Activated CD4-positive, alpha-beta memory T cell treated with anti-CD3 and anti-CD28 coated beads, Interleukin-2, amount 10 ng/mL, durations not matched to agents 7 days and 5 days (primary cell): ENCODE measurements at places on chromosomes 7 and 10. TPM values are rescaled to one million over a fixed set of nuclear protein-coding genes. Genes with fewer than 3 reads are reported as not detected.

DNA sequence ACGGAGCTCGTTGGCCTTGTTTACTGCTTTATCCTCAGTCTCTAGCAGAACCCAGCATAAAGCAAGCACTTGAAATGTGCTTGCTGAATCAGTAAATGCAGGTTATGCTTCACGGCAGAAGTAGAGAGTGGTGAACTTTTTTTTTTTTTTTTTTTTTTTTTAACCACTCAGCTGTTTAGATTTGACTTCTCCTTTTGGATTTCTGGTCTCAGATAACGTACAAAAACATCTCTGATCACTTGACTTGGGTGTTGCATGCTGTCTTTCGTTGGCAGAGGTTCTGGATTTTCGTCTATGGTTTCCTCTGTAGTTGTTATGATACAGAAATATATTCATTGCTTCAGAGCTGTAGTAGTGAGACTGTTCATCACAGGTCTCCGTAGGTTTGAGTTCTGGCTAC lies 242.5 kb upstream of the HABP2 start:
- H3K27ac ChIP-seq: no peak overlapping the region
- H3K27me3 ChIP-seq: no peaks in the 10 kb centered on the region
- H3K4me1 ChIP-seq: no peaks in the 10 kb centered on the region
- no peak overlapping the region for H3K4me3 ChIP-seq
- H3K36me3 ChIP-seq: no peaks in the 10 kb centered on the region

DNA sequence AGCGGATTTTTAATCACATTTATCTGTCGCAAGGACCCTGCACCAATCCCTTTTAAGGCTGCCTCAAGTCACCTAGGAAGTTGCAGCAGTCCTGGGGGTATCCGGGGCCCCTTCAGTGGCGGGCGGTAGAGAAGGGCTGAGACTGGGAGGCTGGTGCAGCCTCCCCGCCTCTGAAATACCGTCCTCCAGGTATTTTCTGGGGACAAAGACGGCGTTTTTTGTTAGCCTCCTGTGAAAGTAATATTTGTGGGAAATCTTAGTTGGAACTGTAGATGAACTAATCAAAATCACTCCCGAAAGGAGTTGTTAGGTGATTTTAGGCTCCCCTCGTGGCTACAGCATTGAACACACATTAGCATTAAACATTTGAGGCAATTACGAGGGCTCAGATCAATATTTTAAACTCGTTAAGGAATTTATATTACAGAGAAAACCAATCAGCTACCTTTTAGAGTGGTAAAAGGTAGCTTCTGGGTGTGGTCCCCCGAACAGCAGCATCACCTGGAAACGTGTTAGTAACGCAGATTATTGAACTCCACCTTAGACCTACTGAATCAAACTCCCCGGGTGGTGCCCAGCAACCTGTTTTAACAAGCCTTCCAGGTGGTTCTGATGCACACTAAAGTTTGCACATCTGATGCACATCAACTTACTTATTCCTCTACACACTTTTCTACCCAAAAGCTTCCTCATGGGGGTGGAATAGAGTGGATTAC lies 530 bp upstream of the ANXA7 start:
- H3K27ac ChIP-seq: peak overlapping the region; percentile 63
- H3K27me3 ChIP-seq: peaks cover 3% of the 10 kb centered on the region
- H3K4me1 ChIP-seq: peaks cover 46% of the 10 kb centered on the region
- no peak for DNase-seq
- peak overlapping the region; percentile 84 for H3K4me3 ChIP-seq
- H3K36me3 ChIP-seq: peaks cover 15% of the 10 kb centered on the region

DNA sequence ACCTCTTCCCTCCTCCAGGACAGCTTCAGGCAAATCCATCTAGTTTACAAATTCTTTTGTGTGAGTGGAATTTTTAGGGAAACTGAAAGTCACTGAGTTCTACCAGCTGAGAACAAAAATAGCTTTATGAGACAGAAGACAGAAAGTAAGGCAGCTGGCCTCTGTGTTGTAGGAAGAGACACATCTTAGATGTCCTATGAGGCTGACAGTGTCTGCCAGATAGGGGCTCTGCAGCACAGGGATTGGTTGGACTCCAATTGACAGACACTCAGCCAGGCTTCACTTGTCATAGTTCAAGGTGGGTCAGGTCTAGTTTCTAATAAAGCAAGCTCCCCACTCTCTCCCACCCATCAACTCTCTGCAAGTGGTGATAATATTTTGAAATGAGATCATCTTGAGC lies 574.9 kb downstream of the CCSER2 start:
- no peak for DNase-seq
- H3K4me1 ChIP-seq: no peaks in the 10 kb centered on the region
- H3K27me3 ChIP-seq: no peaks in the 10 kb centered on the region
- no peaks in the 10 kb centered on the region for H3K36me3 ChIP-seq

DNA sequence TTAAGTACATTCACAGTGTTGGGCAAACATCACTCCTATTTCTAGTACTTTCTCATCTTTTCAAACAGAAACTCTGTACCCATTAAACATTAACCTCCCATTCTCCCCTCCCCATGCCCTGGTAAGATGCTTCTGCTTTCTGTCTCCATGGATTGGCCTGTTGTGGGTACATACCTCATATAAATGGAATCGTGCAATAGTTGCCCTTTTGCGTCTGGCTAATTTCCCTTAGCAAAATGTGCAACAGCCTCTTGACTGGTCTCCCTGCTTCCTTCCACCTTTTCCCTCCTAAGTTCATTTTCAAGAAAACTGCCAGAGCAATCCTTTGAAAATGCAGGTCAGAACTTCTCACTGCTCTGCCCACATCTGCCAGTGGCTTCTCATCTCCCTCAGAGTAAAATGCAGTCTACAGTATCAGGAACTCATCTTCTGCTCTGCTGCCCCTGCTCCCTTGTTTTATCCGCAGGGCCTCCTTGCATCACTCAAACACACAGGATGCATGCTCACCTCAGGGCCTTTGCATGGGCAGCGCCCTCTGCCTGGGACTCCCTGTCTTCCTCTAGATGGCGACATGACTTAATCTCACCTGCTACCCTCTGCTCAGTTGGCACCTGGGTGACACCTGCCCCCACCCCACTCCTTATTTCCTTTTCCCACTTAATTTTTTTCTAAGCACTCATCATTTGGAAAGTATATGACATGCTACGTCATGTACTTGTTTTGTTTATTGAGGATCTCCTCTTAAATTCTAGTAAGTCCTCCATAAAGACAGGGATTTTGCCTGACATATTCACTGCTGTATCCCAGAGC lies 44.3 kb upstream of the ECHDC3 start:
- H3K27me3 ChIP-seq: peaks cover 30% of the 10 kb centered on the region
- H3K4me1 ChIP-seq: no peaks in the 10 kb centered on the region
- no peaks in the 10 kb centered on the region for H3K36me3 ChIP-seq
- no peak overlapping the region for H3K4me3 ChIP-seq
- H3K27ac ChIP-seq: no peak overlapping the region
- DNase-seq: peak; percentile 35

DNA sequence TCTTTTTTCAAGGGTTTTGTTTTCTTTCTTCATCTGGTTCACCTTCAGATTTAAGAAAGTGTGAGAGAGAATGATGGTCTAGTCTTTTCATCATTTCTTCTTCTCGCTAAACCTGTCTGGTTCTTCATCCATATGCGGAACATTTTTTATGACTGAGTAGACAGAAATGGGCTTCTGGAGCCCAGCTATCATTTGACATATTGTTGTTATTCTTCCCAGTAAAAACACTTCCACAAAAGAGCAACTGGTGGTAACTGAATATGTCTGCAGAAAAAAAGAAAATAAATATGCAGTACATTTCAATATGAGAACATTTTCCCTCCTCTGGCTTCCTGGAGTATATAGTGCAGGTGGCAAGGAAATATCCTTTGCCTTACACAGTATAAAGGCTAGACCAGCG lies 209.5 kb downstream of the JCAD start:
- H3K4me1 ChIP-seq: peaks cover 5% of the 10 kb centered on the region
- no peak for DNase-seq
- H3K27ac ChIP-seq: no peak overlapping the region
- peaks cover 11% of the 10 kb centered on the region for H3K27me3 ChIP-seq

DNA sequence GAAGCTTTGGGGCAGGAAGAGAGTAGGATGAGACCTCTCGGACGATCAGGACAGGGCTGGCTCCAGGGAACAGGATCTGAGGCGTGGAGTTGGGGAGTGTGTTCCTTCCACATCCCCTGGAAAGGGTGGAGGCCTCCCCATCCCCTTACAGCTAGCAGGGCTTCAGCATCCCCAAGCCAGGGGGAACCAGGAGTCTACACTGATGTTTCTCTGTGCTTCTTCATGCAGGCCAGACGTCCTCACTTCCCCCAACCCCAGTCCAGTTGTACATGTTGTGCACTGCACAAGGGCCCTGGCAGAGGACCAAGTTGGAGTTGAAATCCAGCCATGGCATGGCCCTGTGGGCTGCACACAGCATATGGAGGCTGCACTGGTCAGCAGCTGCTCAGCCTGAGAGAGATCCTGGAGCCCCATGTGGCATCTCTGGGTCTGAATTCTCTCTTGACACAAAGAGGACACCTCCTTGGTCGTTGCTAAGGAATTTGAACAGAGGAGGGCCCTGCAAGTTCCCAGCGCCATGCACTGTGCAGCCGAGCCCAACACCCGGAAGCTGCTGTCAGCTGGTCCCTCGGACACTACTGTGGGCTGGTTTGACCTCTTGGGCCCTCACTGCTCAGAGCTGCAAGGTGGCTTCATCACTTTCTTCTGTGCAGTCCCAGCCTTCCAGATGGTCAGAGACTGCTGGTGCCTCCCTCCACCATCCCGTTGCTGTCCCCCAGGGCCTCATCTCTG lies 181.1 kb downstream of the DNAJB6 start:
- peak; percentile 15 for DNase-seq
- no peak overlapping the region for H3K27ac ChIP-seq
- no peaks in the 10 kb centered on the region for H3K4me1 ChIP-seq
- no peaks in the 10 kb centered on the region for H3K36me3 ChIP-seq
- H3K4me3 ChIP-seq: no peak overlapping the region

- H3K36me3 ChIP-seq: peaks cover 4% of the 10 kb centered on the region
- H3K4me3 ChIP-seq: peak overlapping the region; percentile 76
- peak overlapping the region; percentile 95 for H3K27ac ChIP-seq
- DNase-seq: no peak
- H3K4me1 ChIP-seq: peaks cover 27% of the 10 kb centered on the region
Measured at GRCh38 chr10:22228167-22228938, 10.5 kb upstream of the EBLN1 start.

- H3K36me3 ChIP-seq: no peaks in the 10 kb centered on the region
- no peak overlapping the region for H3K27ac ChIP-seq
- H3K27me3 ChIP-seq: no peaks in the 10 kb centered on the region
- H3K4me1 ChIP-seq: no peaks in the 10 kb centered on the region
Measured at GRCh38 chr7:48454750-48455192, 283.5 kb downstream of the ABCA13 start.

GRCh38 chr7:150897502-150898474 lies 45.5 kb downstream of the AOC1 start:
- peaks cover 13% of the 10 kb centered on the region for H3K4me1 ChIP-seq
- H3K4me3 ChIP-seq: no peak overlapping the region
- peaks cover 55% of the 10 kb centered on the region for H3K27me3 ChIP-seq
- no peak for DNase-seq

GRCh38 chr7:27917774-27918314 lies 177.9 kb downstream of the TAX1BP1 start:
- no peak for DNase-seq
- H3K27ac ChIP-seq: no peak overlapping the region
- no peaks in the 10 kb centered on the region for H3K27me3 ChIP-seq
- no peaks in the 10 kb centered on the region for H3K4me1 ChIP-seq

- H3K36me3 ChIP-seq: no peaks in the 10 kb centered on the region
- no peaks in the 10 kb centered on the region for H3K27me3 ChIP-seq
- H3K27ac ChIP-seq: no peak overlapping the region
- no peak for DNase-seq
- peaks cover 5% of the 10 kb centered on the region for H3K4me1 ChIP-seq
- H3K4me3 ChIP-seq: no peak overlapping the region
Measured at GRCh38 chr10:3682745-3683144, 102.3 kb downstream of the KLF6 start.

Gene EBF3
- not detected for total RNA-seq

Gene PLEKHS1
- 0.08 TPM for total RNA-seq

Gene EGR2
- total RNA-seq: 6.4 TPM

Gene PLA2G12B
- total RNA-seq: not detected

Gene BLNK
- total RNA-seq: not detected

Gene MINDY3
- total RNA-seq: 22.9 TPM
